Activated T-helper 1 cell treated with anti-CD3 and anti-CD28 coated beads, Interleukin-2, amount 50 U/mL, for 16 hours (primary cell): ENCODE measurements at places on chromosomes 6 and 20.

GRCh38 chr6:56408976-56409375 lies 161.6 kb upstream of the COL21A1 start:
- DNase-seq, result no peak

DNA sequence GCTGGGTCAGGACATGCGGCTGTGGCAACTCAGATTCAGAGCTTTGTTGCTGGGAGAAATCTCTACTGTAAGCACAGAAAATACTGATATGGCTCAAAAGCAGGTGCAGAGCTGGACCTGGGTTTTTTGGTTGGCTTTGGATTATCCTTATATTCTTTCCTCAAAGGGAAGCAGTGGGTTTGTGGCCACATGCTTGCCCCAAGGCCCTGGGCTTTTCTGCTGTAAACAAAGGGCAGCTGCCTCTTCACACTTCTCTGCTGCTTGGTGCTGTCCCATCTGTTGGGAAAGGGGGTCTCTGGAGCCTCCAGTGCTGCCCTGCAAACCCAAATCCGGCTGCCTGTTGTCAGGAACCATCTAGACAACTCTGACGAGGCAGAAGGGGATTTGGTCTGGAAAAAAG lies 52.4 kb downstream of the ANKRD6 start:
- DNase-seq, result no peak

GRCh38 chr6:40442591-40442990 lies 144.6 kb downstream of the LRFN2 start:
- no peak for DNase-seq

GRCh38 chr6:81562169-81562568 lies 190.3 kb downstream of the TENT5A start:
- DNase-seq, result no peak

DNA sequence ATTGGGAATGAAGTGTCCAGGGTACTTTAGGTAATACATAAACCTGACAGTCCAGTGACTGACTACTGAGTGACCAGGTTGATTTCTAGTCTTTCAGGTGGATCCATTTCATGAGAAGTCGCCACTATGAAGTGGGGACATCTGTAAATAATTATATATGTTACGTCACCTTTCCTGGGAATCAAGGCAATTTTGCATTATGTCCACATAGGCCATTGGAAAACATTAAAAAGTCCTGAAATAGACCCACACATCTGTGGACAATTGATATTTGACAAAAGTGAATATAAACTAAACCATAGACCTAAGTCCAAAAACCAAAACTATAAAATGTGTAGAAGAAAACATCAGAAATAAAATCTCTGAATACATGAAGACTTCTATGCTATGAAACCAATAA lies 231.5 kb downstream of the C6orf118 start:
- DNase-seq, result no peak

GRCh38 chr20:56442389-56443365 lies 25.8 kb upstream of the RTF2 start:
- DNase-seq, result no peak

GRCh38 chr6:72446430-72446829 lies 175.4 kb upstream of the KCNQ5 start:
- DNase-seq, result no peak

DNA sequence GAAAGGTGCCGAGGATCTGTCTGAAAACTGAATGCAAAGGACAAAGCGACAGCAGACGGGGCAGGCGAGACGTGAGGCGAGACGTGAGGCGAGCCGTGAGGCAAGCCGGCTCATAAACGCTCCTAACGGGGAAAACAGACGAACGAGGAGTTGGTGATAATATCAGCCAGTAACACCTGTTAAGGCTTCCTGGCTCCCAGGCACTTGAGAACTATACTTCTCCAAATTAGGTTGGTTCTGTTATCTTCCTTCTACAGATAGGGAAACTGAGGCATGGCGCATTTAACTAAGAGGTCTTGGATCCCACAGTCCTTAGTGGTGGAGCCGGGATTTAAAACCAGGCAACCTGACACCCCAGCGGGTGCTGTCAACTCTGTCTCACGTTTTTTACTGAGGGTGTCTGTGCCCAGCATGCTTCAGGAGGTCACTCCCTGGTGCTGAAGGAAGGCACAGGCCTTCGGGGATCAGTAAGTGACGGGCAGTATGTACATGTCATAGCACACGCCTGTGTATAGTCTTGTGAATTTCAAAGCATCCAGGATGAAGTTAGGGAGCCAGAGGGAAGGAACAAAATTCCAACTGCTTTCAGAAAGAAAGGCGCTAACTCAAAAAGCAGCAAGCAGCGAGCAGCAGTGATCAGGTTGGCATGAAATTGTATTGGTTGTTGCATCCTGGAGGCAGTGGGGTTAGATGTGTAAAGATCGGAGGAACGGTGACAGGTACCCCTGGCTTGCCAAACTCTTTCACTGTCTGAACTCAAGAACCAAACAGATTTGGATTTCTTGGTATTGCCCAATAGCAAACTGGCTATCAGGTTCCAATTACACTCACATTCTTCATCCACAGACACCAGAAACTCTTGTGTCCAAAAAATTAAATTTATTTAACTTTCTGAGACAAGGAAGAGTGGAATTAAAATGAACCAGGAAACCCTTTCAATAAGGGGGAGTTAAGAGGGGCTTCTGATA lies 318.7 kb downstream of the THBS2 start:
- DNase-seq, result no peak

- no peak for DNase-seq
These were observed 43.2 kb downstream of the PHIP start for GRCh38 chr6:79034865-79035264.

DNA sequence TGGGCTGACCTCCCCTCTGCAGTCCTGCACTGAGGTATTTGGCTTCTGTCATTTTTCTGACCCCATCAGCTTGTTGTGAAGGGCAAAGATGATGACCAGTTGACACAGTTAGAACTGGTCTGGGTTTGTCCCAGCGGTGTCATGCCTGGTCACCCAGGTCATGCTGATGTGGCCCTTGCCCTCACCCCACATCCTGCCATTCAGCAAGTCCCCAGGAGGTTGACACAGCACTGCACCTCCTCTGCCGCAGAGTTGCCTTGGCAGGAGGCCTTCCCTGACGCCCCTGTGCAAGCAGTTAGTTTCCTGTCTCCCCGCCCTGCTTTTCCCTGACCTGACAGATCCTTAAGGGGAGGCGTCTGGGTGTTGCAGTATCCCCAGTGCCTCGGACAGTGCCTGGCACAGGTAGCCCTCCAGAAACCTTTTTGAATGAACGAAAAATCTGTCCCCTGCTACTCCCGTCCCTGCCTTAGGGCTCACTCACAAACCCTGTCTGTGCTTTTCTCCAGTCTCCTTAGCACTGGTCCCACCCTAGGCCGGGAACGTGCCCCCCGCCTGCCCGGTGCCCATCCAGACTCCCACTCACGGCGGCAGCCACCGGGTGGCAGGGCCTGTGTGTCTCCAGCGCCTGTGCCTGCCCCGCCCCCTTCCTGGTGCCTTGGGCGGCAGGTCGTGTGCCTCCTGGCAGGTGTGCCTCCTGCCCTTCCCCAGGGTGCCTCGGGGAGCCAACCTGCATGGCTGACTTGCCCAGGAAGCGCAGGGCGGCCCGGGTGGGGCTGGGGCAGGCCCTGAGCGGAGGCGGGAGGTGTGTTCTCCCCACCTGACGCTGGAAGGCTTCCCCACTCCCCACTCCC lies 146.3 kb upstream of the RNF24 start:
- no peak for DNase-seq

GRCh38 chr6:153125032-153125431 lies 6.0 kb downstream of the RGS17 start:
- no peak for DNase-seq

GRCh38 chr6:82032444-82032843 lies 215.1 kb downstream of the IBTK start:
- DNase-seq, result no peak

DNA sequence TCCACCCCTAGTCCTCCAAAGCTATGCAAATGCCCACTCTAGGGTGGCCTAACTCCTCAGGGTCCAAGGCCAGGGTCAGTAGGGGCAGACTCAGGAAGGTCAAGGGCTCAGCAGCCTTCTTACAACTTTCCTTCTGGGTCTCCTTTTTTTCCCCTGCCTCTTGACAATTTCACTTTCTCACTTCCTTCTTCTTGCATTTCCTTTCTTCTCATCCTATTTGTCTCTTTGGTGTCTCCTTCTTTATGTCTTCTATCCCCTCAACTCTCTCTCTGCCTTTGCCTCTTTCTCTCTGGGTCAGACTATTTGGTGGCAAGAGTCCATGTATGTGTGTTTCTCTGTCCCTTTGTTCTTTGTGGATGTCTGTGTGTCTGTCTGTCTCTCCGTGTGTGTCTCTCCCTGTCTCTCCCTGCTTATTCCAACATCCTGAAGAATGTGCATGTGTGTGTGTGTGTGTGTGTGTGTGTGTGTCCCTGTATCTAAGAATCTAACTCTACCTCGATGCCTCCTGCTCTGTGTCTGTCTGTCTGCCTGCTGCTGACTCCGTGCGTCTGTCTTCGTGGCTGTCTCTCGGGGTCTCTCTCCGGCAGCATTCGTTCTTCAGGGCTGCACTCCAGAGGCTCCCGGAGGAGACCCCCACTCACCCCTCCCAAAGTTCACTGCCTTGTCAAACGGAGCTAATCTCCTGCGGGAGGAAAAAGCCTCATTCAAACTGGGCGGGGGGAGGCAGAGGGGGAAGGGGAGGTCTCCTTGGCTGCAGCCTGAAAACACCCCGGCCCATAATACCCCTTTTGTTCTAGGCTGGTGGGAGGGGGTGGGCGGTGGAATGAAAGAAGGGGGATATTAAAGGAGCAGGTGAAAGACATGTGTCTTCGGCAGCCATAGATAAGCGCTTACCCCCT lies 51.7 kb upstream of the FOXP4 start:
- no peak for DNase-seq

- DNase-seq, result no peak
These were observed 2.0 kb downstream of the FYN start for GRCh38 chr6:111871207-111871606.

DNA sequence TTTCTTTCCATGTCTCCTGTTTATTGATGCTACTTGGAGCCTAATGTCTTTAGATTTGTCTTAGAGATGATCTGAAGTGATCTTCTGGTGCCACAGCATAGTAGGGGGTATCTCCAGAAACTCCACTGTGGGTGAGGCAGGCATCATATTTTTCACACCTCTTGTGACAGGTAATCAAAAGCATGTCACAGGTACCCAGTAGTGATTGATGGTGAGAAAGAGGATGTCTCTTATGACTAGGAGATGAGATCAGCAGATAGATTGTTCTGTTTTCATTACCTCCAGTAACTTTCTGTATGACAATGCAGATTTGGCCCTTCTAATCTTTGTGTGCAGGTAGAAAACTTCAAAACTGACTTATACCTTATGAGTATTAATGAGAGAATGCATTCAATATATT lies 13.5 kb downstream of the NCOA7 start:
- no peak for DNase-seq

- DNase-seq, result no peak
These were observed 79.8 kb downstream of the NFATC2 start for GRCh38 chr20:51462566-51463276.

DNA sequence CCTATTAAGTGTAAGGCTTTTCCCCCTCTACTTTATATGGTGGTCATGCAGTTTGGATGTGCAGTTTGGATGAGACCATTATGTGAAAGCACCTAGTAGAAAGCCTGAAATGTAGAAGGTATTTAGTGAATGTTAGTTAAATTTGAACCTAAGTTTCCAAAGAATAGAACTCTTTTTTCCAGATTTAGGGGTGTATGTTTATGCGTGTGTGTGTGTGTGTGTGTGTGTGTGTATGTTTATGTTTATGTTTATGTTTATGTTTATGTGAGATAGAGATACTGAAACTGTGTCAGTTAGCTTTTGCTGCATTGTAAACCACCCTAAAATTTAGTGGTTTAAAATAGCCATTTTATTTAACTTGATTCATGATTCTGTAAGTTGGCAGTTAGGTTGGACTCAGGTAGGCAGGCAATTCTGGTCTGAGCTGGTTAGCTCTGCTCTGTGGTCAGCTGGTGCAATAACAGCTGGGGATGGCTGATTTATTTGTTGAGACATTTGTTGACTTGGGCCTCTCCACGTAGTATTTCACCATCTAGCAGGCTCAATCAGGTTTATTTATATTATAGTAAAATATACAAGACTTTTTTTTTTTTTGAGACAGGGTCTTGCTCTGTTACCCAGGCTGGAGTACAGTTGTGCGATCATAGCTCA lies 54.0 kb downstream of the STK4 start:
- no peak for DNase-seq

GRCh38 chr20:48864254-48864653 lies 36.5 kb upstream of the PREX1 start:
- DNase-seq, result no peak

- DNase-seq, result no peak
These were observed 6.6 kb downstream of the CST8 start for GRCh38 chr20:23497536-23497935.

GRCh38 chr6:149680503-149680902 lies 32.0 kb upstream of the KATNA1 start:
- no peak for DNase-seq

GRCh38 chr20:63536997-63537524 lies at the start of gene PTK6:
Gene PTK6 (minus strand): TSS chr20:63537376. CDS start chr20:63537314, 62 bp downstream.
- DNase-seq, result no peak

DNA sequence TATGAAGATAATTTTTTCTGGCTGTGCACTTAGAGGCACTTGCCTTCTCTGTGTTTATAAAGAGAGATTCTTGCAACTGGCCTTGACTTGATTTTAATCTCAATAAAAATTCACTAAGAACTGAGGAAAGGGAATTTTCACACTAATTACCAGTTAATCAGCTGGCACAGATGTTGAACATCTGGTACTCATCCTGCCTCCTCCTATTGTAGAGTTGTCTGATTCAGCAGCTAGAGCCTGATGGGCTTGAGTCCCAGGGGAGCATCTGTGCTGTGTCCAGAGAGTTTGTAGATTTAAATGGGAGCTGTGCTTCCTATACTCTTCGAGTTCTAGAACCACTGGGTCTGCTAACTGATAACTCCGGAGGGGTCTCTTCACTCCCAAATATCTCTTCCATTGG lies 284.4 kb upstream of the RNF24 start:
- DNase-seq, result no peak

DNA sequence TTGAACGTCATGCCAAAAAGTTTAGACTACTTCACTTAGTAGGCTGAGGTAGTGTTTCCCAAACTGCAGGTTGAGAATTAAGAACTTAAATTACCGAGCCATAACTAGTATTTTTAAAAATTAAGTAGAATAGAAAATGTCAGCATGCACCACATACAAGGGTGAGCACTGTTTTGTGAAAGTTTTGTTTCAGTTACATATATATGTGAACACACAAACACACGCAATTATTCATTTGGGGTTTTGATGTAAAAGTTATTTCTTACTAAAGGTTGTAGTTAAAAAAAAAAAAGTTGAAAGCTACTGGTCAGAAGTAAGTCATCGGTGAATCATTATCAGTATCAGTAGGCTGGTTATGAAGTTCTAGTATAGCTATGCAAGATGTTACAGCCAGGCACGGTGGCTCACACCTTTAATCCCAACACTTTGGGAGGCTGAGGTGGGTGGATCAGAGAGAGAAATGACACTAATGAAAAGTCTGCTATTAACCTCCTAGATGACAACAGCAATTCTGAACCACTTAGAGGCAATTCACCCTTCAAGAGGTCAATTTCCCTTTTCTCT lies 24.1 kb downstream of the FASTKD5 start:
- DNase-seq, result no peak

DNA sequence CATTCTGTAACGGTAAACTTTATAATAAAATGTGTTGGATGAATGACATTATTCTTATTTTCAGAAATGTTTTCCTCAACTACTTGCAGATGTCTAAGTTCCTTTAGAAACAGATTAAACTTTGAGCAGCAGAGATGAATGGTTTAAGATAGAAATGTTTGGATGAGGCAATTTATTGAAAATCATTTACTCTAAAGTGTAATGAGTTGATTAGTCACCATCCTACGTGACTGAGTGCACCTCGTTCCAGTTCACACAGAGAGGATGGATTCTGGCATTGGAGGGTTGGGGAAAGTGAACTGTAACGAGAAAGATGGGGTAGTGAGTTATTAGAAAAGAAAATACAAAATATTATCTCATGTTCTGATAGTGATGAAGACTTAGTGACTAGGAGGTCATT lies 28.7 kb downstream of the SMPDL3A start:
- no peak for DNase-seq
